ENCODE measurements at places on chromosomes 16 and 17.

DNA sequence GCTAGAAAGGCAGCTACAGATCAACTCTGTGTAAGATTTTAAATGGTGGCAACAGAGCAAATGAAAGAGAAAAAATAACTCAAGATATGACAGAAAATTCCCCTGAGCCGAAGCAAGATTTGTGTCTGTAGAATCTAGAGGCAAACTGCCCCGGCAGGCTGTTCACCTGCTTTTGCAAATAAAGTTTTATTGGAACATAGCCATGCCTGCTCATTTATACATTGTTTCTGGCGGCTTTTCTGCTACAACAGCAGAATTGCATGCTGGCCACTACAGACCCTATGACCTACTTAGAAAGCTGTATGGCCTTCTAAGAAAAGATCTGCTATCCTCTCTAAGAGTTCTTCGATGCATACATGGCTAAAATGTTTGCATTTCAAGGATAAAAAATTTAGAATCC is 119.5 kb downstream of the SALL1 start:
- DNase-seq = no peak

DNA sequence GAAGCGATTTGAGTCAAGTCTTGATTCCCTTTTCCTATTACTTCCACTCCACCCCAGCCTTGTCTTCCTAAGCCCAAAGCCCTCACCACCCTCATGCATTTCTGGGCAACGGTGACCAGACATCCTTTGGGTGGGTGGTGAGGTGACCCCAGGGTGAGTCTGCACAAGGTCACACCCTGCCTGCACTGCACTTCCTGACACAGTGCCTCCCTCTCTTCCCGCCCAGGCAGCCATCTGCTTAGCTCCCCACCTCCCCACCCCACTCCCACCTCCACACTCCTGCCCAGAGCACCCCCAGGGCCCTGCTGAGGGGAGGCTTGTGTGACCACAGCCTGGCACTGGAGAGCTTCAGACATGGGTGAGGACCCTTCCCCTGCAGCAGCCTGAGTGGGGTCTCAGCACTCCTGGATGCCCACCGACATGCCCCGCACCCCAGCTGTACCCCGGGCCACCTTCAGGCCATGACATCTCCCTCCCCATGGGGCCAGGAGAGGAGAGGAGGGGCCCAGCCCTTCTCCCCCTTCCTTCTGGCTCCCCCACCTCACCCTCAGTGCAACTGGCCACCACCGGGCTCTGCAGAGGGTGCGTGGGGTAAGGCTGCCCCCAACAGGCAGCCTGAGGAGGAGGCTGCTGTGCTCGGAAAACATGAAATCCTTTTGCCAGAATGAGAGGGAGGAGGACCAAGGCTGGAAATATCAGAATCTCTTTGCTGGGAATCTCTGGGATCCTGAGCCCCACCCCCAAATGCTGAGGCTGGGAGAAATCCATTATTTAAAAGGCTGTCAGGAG is 68.6 kb downstream of the CCT6B start:
- no peak for DNase-seq

DNA sequence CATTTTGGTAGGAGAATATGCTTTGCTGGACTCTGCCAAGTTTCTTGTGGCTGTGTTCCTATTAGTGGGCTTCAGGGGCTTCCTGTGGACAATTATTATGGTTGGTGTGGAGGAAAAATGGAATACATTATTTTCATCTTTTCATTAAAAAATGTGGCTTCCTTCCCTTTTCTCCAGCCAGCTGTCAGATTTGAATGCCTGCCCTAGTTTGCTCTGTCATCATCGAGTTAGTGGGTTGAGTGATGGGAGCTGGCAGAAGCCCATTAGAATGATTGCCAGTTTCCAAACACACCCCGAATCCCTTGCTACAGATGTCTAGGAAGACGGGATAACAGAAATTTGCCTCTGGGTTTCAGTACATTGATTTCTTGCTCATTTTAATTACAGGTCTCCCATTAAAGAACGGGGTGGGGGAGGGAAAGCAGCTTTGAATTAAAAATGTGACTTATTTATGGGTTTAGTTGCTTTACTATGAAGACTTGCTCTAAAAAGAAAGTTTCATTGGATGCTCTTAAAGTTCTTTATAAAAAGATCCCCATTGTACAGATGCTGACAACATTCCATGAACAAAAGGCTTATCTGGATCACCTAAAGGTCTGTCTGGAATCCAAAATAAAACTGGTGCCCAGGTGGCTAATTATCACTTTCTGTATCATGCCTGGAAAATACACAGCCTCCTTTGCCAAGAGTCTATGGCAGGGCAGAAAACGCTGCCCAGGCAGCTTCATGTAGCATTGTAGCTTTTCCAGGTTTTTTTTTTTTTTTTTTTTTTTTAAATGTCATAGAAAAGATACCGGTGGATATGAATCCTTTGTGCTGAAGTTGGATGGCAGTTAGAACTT is 103.6 kb downstream of the PRKCA start:
- no peak for DNase-seq

DNA sequence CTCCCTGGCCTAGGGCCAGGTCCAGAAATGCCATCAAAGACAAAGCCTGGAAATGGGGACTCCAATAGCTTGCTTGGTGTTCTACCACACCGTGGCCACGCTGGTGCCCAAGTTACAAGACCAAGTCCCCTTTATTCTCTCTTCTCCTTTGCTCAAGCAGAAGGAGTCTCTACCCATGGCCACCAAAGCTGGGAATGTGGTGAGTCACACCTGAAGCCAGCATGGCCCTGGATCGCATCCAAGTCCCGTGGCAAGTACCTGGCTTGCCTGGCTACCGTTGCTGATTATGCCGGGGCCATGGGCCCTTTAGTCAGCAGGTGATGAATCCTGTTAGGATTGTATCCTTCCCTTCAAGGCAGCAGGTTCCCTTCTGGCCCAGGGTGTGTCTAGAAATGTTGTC is 260.0 kb downstream of the HAPSTR1 start:
- DNase-seq = no peak

DNA sequence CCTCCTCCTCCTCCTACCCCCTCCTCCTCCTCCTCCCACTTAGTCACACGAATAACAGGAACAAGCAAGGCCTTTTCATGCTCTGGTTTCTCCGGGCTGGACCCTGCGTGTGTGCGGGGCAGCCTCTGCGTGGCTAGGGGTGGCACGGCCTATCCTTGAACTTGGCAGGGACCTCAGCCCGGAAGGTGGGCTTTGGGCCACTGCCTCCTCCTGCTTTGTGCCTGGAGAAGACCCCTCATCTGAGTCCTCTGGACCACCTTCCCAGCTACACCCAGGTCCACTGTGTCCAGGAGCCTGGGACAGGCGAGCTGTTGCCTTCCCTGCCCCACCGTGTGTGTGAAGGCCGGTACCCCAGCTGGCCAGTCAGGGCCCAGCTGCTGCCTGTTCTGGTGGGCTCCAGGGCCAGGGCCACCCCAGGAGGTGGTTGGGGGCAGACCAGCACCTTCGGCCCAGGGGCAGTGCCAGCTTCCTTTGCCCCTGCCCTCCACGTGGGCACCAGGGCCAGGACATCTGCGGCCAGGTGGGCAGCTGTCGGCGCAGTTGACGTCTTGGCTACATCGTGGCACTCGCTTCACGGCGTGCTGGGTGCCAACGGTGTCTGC is 35.4 kb downstream of the GINS2 start:
- no peak for DNase-seq

- no peak for DNase-seq
These were observed 51.0 kb upstream of the NOL11 start for GRCh38 chr17:67666710-67667109.

Measured in GM04503 (cell line).